HepG2 (cell line): ENCODE measurements at places on chromosomes 2 and 18. TPM values are rescaled to one million over a fixed set of nuclear protein-coding genes. Genes with fewer than 3 reads are reported as not detected.

Gene ACMSD
- not detected in 2 replicates for total RNA-seq

Gene SLC38A11
- total RNA-seq: 9.2 and 14.0 TPM in 2 replicates

Gene CNDP1
- not detected in 2 replicates for total RNA-seq

DNA sequence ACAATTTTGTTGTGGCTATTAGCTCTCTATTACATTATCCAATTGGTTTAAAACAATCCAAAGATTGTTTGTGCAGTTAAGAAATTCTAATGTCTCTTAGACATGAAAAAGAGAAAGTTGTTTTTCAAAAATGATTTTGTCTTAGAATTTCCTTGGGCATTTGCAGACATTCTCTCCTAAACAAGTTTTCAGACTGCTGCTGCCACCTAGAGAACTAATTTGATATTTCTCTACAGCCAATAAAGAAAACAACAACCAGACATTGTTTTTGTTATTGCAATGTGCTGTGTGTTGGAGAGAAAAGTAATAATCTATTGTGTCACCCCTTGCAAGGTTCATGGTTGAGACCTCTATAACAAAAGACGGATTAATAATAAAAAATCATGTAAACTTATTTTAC is 119.0 kb upstream of the SYT4 start:
- H3K27ac ChIP-seq: no peak overlapping the region
- DNase-seq: no peak
- H3K4me1 ChIP-seq: no peaks in the 10 kb centered on the region
- no peaks in the 10 kb centered on the region for H3K27me3 ChIP-seq
- no peak overlapping the region for H3K4me3 ChIP-seq

Gene INHA
- 1.9 and 4.1 TPM in 2 replicates for total RNA-seq

Gene TCF23
- 0.02 and 0.04 TPM in 2 replicates for total RNA-seq

GRCh38 chr2:173545364-173545763 is 190.7 kb downstream of the CDCA7 start:
- H3K4me3 ChIP-seq: no peak overlapping the region
- H3K4me1 ChIP-seq: 0 out of 2 replicates have a peak, but pooled peaks cover 12% of the 10 kb centered on the region
- H3K27me3 ChIP-seq: no peaks in the 10 kb centered on the region
- H3K27ac ChIP-seq: no peak overlapping the region

- no peak overlapping the region for H3K27ac ChIP-seq
- no peaks in the 10 kb centered on the region for H3K36me3 ChIP-seq
- no peak for DNase-seq
Observed at GRCh38 chr2:145230546-145230945, 710.6 kb upstream of the ZEB2 start.

DNA sequence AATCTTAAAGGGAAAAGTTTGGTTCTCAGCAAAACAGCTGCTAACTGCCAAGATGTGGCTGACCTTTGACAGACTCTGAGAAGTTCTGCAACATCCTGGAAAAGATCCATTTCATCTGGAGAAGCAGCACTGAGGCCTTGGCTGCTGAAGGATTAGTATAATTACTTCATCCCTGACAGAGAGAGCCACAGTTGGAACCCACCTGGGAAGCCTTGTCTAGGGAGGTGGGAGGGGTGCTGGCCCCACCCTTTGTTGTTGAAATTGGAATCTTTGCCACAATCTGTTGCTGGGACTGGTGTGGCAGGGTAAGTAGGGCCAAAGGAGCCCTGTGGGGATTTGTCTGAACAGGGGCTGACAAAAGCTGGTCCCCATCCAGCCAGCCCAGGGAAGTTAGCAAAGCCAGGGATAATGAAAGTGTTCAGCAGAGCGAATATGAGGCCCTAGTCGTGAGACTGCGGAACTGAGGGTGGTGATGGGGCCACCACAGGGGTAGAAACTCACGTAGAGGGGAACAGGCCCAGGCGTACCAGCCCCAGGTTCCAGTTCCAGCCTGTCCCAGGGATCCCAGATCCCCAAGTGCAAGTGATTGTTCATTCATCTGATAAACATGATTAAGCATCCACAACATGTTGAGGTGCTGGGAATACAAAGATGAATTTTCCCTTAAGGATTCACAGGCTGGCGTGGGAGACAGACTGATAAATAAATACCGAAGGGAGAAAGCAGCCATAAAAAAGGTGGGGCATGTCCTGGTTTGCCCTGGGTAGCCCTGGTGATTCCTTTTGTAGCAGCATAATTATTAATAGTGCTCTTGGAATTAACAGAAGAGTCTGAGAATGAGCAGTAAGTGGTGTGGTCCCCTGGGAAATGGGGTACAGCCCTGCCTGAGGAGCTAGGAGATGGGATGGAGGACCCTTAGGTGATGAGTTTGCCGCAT is 60.0 kb downstream of the MYO1B start:
- H3K27me3 ChIP-seq: no peaks in the 10 kb centered on the region
- H3K4me3 ChIP-seq: no peak overlapping the region
- DNase-seq: no peak
- H3K27ac ChIP-seq: no peak overlapping the region

Gene CD207
- total RNA-seq: 0.09 and 0.27 TPM in 2 replicates

DNA sequence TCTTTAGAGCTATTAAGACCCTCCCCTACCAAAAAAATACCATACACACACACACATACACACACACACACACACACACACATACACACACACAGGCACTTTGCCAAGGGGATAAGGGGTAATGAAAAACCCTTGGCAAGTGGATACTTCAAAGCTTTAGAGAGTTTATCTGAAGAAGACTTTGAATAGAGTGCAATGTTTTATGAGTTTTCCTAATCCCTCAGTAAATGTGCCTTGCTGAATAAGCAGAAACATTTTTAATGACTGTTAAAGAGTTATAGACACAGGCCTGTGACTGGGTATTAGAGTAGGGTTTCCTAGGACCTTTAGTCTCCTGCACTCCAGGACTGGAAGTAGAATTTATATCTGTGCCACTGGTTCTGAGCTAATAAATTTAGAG is 75.5 kb upstream of the CTAGE1 start:
- H3K4me1 ChIP-seq: peaks cover 40% of the 10 kb centered on the region
- no peak for DNase-seq
- H3K27ac ChIP-seq: no peak overlapping the region
- H3K27me3 ChIP-seq: no peaks in the 10 kb centered on the region

Gene PROKR1
- not detected in 2 replicates for total RNA-seq

GRCh38 chr2:85534881-85535280 is 4.1 kb upstream of the MAT2A start:
- no peak for DNase-seq
- H3K4me3 ChIP-seq: no peak overlapping the region
- H3K27ac ChIP-seq: no peak overlapping the region

Gene HOXD10
- not detected in 2 replicates for total RNA-seq

DNA sequence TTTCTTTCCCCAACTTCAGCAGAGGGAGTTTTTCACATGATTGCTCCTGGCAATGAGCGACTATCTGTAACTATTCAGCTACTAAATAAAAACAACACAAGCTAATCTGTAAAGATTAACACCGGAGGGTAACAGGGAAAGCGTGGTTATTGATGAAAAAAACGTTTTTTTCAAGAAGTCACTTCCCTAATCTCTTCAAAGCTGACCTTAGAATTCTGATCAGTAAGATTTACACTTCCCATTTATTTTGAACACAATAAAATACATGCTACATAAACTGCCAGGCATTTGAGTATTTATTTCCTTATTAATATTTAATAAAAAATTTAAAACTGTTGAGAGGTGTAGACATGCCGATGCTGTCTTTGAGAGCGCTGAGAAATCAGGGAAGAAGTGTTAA is 207.4 kb upstream of the HDAC4 start:
- no peak for DNase-seq
- no peaks in the 10 kb centered on the region for H3K36me3 ChIP-seq
- no peak overlapping the region for H3K27ac ChIP-seq
- H3K27me3 ChIP-seq: peaks cover 7% of the 10 kb centered on the region; the same call in 1 of the 2 replicates

DNA sequence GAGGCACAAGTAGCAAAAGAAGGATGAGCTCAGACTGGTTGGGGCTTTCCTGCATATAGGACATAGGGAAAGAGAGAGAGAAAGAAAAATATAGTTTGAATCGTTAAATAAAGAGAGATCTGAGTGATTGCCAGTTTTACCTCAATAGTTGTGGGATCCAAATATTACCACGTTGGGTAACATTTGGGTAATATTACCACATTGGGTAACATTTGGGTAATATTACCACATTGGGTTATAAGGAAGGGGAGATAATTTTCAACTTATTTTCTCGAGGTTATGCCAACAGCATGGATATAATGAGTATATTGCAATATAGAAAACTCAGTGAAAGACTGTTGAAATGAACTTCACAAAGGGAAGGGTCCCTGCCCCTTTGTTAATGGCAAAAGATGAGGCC is 20.7 kb downstream of the SP140 start:
- H3K4me1 ChIP-seq: no peaks in the 10 kb centered on the region
- no peak for DNase-seq
- no peaks in the 10 kb centered on the region for H3K36me3 ChIP-seq
- H3K27me3 ChIP-seq: peaks cover 10% of the 10 kb centered on the region; the same call in 1 of the 3 replicates

Gene B3GNT7
- total RNA-seq: 0.24 TPM in 1 of 2 replicates, not detected in the other

DNA sequence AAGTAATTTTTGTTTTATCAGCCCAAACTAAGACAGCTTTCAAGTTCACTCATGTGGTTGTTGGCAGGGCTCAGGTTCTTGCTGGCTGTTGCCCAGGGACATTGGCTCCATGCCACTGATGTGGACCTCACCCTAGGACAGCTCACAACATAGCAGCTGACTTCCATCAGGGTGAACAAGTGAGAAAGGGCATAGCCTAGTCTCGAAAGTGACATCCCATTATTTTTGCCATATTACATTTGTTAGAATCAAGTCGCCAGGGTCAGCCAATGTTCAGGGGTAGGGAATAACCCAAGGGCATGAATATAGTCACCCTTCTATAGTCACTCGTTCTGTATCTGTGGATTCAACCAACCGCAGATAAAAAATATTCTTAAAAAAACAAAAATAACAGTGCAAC is 10.7 kb upstream of the CWC22 start:
- H3K27me3 ChIP-seq: 0 out of 3 replicates have a peak, but pooled peaks cover 3% of the 10 kb centered on the region
- H3K36me3 ChIP-seq: no peaks in the 10 kb centered on the region
- no peak for DNase-seq
- H3K27ac ChIP-seq: no peak overlapping the region
- no peaks in the 10 kb centered on the region for H3K4me1 ChIP-seq
- no peak overlapping the region for H3K4me3 ChIP-seq

DNA sequence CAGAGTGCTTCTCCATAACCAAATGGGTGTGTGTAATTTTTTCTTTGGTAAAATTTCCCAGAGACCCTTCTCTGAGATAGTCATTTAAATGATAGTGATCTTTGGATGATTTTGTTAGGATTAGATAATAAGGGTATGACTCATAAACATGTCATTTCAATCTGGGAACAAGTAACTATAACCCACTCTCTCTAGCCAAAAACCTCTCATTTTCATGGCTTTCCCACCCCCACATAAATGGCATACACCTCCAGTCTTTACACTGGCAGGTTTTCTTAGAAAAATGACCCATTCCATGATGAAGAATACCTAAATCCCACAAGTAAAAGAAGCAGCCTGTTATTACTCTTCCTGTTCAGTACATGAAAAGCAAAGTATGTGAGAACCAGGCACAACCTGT is 572.0 kb upstream of the ZEB2 start:
- no peak overlapping the region for H3K27ac ChIP-seq
- no peak for DNase-seq
- no peaks in the 10 kb centered on the region for H3K4me1 ChIP-seq

GRCh38 chr18:35971661-35972196 is 750 bp upstream of the RMP24 start:
- H3K36me3 ChIP-seq: peaks cover 14% of the 10 kb centered on the region
- peak overlapping the region; percentile 78 for H3K4me3 ChIP-seq
- peak overlapping the region; percentile 73 for H3K27ac ChIP-seq
- peaks cover 25% of the 10 kb centered on the region for H3K4me1 ChIP-seq
- no peaks in the 10 kb centered on the region; the same call in 2 of the 3 replicates for H3K27me3 ChIP-seq

DNA sequence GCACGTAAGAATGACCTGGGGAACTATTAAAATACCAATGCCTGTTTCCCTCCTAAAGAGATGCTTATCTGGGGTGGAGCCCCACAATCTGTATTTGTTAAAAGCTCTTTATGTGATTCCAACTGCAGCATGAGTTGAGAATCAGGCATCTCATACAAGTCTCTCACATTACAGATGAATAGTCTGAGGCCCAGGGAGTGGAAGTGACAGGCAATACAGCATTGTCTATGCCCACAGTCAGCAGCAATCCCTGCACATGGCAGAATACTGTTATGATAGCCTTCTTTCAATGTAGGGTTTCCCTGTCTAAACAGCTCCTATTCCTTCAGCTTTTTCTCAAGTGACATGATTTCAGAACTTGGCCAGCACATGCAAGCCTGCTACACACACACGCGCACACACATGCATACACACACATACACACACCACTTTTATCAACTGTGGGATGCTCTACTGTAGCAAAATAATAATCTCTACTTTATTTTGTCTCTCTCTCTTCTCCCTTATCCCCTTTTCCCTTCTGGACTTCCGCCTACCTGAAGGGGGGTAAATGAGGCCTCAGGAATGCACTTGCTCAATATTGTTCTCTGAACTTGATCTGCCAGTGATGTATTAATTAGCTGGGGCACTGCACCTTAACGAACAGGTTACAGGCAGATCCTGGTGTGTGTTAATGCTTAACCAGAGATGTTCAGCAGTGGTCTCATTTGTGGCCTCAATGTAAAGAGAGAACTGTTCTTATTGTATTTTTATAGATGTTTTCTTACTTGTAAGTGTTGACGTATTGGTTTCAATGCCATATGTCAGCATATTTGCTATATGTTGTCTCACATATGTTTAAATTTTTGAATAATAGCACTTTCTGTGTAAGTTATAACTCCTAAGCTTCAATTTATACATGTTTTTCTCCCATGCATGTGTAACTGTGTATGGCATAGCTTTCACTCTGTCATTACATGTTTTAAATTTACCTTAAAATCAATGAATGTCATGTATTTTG is 116.0 kb downstream of the SETBP1 start:
- peaks cover 39% of the 10 kb centered on the region for H3K4me1 ChIP-seq
- H3K36me3 ChIP-seq: no peaks in the 10 kb centered on the region
- DNase-seq: peak; percentile 1
- H3K27ac ChIP-seq: no peak overlapping the region
- H3K27me3 ChIP-seq: 0 out of 3 replicates have a peak, but pooled peaks cover 2% of the 10 kb centered on the region
- no peak overlapping the region for H3K4me3 ChIP-seq

DNA sequence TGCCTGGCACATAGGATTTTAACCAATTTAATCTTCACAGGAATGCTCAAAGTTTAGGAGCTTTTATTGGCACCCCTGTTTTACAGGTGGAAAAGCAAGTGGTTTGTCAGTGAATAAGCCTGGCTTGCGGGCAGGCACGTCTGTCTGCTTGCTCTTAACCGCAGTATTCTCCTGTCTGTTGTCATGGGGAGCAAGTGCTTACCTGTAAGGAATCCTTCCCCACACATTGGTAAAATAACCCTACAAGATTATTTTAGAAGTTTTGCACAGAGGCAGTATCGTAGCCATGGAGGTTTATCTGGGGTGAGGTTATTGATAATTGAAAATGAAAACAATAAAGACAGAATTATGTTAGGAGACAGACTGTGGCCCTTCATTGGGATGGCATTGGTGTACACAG is 174.9 kb downstream of the AGAP1 start:
- DNase-seq: no peak
- H3K4me3 ChIP-seq: peak overlapping the region; percentile 13; the same call in 1 of the 2 replicates
- peaks cover 53% of the 10 kb centered on the region for H3K4me1 ChIP-seq
- no peak overlapping the region for H3K27ac ChIP-seq
- no peaks in the 10 kb centered on the region for H3K27me3 ChIP-seq
- H3K36me3 ChIP-seq: no peaks in the 10 kb centered on the region

Gene AKAIN1
- total RNA-seq: not detected in 2 replicates

Gene TSGA10
- total RNA-seq: 13.1 and 15.0 TPM in 2 replicates

Gene ZNF804A
- 0.06 and 0.07 TPM in 2 replicates for total RNA-seq
